ENCODE measurements at places on chromosomes 1 and 21.
A peak's percentile ranks its signal among the peaks of the same experiment; 100 is the strongest.

- no peak for DNase-seq
These were observed 143.5 kb downstream of the GRIK3 start for GRCh38 chr1:36890776-36891175.

- peak; percentile 60 for DNase-seq
These were observed 39.8 kb upstream of the ZBTB18 start for GRCh38 chr1:244011271-244011670.

- no peak for DNase-seq
These were observed 20.4 kb downstream of the SSX2IP start for GRCh38 chr1:84669831-84670230.

DNA sequence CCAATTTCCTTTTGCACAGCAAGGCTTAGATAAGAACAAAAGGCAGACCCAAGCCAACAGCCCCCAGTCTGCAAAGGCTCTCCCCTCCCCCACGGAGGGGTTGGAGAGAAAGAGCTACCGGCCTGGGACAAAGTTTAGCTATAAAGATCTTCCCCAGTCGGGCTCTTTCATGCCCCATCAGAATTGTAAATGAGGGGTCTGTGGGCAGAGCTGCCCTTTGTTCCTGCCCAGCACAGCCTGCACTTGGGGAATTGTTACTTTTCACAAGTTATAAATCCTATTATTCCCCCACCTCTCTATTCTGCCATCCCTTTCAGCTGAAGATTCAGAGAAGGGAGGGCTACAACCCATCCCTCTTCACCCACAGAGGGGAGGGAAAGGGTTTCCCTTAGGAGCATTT lies 3.5 kb downstream of the MYCL start:
- peak; percentile 40 for DNase-seq

GRCh38 chr21:18424276-18424675 lies 20.7 kb upstream of the TMPRSS15 start:
- peak; percentile 43 for DNase-seq

DNA sequence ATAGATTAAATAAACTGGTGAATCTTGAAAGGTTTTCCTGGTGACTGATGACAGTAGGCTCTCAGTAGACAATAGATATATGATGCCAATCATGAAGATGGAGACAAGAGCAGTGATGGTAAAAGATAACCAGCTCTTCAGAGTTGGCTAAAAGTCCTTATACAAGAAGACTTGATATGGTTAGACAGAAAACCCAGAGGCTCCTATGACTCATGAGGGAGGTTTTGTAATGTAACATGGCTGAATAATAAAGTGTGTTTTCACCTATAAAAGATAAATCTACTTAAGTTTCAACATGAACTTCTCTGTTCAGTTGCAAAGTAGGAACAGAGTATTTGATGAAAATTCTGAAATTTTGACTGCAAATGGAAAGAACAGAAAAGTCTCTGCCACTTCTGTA lies 12.7 kb upstream of the CRNN start:
- no peak for DNase-seq

DNA sequence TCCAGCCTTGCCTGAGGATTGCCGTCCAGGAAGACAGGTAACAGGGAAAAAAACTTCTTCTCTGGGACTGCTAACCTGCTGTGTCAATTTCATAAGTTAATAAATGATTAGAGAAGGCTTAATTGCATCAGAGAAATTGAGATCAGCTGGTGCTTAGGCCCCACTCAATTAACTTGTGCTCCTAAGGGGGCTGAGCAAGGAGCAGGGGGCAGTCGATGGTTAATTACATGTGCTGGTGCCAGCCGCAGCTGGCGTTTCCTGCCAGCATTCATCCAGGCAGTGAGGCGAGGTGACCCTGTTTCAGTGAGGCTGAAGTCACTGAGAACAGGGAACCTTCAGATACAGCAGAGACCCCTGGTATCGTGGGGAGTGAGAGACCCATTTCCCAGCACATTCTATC lies 60.0 kb downstream of the FAM163A start:
- DNase-seq: peak; percentile 80

- DNase-seq: peak; percentile 18
These were observed 165.2 kb downstream of the AK5 start for GRCh38 chr1:77446841-77447555.

- no peak for DNase-seq
These were observed 81.8 kb downstream of the PEX14 start for GRCh38 chr1:10556430-10557005.

DNA sequence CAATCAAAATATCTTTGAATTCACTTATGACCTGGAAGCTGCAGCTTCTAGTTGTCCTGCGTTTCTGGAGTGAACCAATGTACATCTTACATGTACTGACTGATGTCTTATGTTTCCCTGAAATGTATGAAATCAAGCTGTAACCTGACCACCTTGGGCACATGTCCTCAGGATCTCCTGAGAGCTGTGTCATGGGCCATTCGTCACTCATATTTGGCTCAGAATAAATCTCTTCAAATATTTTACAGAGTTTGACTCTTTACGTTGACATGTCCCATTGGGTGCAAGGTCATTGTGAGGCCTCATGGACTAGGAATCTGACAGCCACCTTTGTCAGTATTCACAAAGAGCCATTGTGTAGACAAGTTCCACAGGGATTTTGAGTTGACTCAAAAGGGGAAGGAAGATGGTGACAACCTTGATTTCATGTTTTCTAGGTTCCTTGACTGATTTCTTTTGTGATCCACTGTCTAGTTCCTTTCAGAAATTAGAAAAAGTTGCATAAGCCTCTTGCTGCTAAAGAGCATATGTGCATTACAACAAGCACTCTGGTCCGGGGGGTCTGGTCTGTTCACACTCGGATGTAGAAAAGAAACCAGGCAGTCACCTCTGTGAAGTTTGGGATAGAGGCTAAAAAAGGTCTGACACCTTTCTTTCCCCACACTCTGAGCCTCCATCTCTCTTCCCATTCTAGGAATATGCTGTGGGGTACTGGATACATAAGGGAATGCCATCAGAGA lies 10.7 kb downstream of the CHI3L2 start:
- DNase-seq: no peak

DNA sequence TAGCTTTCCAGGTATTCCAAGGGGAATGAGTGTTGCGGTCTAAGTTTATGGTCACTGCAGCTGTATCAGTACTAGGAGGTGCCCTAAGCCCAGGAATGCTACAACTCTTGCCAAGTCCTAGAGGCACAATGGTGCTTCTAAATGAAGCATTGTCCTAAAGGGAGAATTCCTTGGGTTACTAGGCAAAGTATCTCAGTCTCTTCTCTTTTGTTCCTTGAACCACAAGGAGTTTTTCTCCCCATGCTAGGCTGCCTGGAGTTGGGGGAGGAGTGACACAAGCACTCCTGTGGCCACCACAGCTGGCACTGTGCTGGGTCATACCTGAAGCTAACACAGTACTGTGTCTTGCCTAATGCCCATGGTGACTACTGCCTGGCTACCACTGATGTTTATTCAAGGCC lies 50.7 kb downstream of the KMO start:
- no peak for DNase-seq

DNA sequence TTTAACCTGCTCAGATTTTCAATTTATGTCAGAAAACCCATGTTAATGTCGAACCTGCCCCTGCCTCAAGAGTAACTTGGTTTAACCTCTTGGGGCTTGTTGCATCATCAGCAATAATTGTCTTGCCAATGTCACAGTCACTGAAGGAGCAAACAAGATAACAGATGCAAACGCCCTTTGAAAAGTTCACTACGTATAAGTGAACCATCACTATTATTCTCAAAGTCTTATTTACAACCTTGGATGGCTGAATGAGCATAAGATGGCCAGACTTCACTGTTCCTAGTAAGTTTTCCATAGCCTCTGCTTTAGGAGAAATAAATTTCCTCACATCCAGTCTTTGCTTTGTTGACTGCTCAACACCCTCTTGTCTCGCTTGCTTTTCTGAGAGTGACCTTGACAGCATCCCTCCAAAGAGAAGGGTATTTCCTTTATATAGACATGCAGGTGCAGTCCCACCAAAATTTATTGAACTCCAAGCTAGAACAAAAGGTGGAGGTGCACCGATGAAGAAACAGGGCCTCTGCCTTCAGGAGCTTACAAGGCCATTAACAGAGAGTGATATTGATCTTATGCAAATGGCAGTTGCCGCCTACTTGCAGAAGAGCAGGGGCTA lies 749 bp upstream of the LRIG2 start:
- DNase-seq: no peak

DNA sequence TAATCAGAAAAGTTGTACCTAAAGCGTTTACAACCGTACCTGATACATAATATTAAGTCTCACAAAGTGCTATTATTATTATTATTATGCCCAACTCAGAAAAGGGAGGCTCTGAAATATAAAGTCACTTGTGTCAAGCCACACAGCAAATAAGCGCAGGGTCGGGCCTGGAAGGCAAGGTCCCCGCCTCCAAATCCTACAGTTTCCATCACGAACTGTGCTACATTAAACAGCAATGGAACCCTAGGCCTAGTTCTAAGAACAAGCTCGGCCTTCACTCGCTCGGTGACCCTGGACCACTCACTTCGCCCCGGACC lies 549 bp downstream of the PARS2 start:
- DNase-seq: no peak

DNA sequence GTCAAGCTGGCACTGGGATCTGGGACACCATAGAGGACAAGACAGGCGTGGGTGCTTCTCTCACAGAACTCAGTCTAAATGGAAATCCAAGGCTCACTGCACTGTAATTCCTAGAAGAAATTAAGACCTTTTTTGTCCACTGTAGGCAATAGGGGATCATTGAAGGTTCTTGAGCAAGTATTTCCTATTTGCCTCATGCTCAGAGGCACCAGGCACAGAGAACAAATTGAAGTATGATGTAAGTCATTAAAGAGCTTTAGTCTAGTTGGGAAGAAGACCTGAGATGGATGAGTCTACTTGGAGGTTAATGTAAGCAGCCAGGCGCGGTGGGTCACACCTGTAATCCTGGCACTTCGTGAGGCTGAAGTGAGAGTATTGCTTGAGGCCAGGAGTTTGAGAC lies 34.6 kb downstream of the EIF2D start:
- DNase-seq: no peak

GRCh38 chr1:93016171-93016570 lies 54.9 kb upstream of the DIPK1A start:
- no peak for DNase-seq

DNA sequence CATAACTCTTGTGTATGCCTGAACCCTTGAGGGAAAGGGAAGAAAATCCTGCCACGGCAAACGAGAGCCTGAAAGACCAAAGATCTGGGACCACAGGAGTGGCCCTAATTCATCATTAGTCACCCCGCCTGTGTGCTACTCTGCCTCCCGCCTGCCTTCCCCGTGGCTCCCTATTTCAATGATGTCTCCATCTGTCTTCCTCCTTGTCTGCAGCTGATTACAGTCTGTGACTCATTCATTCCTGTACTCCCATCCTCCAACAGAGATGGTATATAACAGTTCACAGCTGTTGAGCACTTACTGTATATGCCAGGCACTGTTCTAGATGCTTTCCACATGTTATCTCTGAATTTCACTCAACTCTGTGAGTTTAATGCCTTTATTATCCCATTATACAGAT lies 96.6 kb downstream of the SEC16B start:
- no peak for DNase-seq

- no peak for DNase-seq
These were observed 154.9 kb downstream of the RERE start for GRCh38 chr1:8662380-8663072.

DNA sequence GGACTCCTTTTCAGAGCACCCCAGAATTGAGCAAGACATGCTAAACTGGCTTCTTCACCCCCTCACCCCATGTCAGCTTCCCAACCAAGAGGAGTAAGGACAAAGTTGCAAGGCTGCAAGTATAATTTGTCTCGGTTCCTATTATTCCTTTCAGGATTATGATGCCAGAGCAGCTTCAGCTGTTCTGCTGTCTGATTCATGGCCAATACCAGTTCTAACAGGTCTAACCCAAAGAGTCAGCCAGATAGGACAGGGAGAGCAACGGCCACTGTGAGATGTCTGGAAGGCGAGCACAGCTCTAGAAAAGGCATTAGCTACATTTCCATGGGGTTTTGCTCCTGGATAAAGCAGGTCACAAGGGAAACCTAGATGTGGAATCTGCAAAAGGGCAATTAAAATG lies 53.3 kb upstream of the HOOK1 start:
- no peak for DNase-seq

DNA sequence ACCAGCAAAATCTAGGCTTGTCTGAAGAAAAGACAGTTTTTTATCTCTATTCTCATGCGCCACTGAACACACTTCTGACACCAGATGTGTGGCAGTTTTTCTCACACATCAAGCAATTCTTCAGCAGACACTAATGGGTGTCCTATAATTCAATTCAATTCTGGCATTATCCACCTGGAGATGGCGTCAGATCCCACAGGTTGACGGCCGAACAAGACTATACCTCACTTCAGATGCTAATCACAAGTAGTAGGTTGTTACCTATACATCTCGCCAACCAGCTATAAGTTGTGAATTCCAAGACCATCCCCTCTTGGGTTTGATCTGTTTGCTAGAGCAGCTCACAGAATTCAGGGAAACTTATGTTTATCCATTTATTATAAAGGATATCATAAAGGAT lies 89.9 kb upstream of the ARTN start:
- DNase-seq: no peak

- no peak for DNase-seq
These were observed 62.1 kb downstream of the RGS21 start for GRCh38 chr1:192378878-192379277.

- peak; percentile 70 for DNase-seq
These were observed 164.6 kb downstream of the ACTL8 start for GRCh38 chr1:17919525-17920439.

- DNase-seq: no peak
These were observed 47.2 kb downstream of the GALNT2 start for GRCh38 chr1:230114237-230114651.

GRCh38 chr1:228070173-228070572 lies 12.3 kb upstream of the ARF1 start:
- DNase-seq: no peak

DNA sequence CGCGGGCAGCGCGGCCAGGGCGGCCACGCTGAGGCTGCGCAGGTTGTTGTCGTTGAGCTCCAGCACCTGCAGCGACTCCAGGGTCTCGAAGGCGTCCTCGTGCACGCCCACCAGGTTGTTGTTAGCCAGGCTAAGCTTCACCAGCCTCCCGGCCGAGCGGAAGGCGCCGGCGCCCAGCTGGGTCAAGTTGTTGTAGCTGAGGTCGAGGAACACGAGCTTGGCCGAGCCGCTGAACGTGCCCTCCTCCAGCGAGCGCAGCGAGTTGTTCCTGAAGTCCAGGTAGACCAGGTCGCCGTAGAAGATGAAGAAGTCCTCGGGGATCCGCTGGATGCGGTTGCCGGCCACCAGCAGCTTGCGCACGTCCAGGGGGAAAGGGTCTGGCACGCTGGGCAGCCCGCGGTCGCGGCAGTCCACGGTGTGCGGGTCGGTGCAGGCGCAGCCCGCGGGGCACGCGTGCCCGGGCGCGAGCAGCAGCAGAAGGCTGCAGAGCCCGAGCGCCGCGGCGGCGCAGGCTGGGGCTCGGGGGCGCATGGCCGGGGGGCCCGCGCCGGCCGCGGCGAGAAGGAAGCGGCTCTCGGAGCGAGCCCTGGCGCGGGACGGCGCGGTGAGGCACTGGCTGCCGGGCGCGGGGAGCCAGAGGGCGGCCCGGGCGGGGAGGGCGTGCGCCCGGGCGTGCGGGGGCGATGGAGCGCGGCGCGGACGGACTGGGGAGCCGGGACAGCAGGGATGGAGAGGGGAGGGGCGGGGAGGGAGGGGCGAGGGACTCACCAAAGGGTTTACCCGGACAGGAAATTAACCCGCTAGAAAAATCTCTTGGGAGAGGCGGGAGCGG lies 524 bp downstream of the LRRC38 start:
- no peak for DNase-seq

All from brain (organoid and tissue), 16 donors.